ENCODE measurements at places on chromosomes 4 and X. TPM values are rescaled to one million over a fixed set of nuclear protein-coding genes. Genes with fewer than 3 reads are reported as not detected.

The NFKB1 gene
- 3.0 TPM for polyA plus RNA-seq

The SOWAHB gene
- 0.71 TPM for polyA plus RNA-seq

The TCP11X2 gene
- polyA plus RNA-seq = not detected

The CAPN6 gene
- polyA plus RNA-seq = 0.11 TPM

The GPRIN3 gene
- 0.83 TPM for polyA plus RNA-seq

The GC gene
- not detected for polyA plus RNA-seq

The CLDN34 gene
- not detected for polyA plus RNA-seq

The HSFX3 gene
- polyA plus RNA-seq = 0.20 TPM

The GUCY1A1 gene
- polyA plus RNA-seq = not detected

The FRMD7 gene
- not detected for polyA plus RNA-seq

The AGA gene
- 5.2 TPM for polyA plus RNA-seq

The FGF5 gene
- polyA plus RNA-seq = 1.8 TPM

The COL4A6 gene
- polyA plus RNA-seq = not detected

The TASL gene
- not detected for polyA plus RNA-seq

All from Purkinje cell (primary cell).